ELR (cell line): ENCODE measurements at places on chromosomes 12 and 14.
A peak's percentile ranks its signal among the peaks of the same experiment; 100 is the strongest.

GRCh38 chr14:30419037-30419436 lies 139.9 kb upstream of the G2E3 start:
- no peak for DNase-seq

DNA sequence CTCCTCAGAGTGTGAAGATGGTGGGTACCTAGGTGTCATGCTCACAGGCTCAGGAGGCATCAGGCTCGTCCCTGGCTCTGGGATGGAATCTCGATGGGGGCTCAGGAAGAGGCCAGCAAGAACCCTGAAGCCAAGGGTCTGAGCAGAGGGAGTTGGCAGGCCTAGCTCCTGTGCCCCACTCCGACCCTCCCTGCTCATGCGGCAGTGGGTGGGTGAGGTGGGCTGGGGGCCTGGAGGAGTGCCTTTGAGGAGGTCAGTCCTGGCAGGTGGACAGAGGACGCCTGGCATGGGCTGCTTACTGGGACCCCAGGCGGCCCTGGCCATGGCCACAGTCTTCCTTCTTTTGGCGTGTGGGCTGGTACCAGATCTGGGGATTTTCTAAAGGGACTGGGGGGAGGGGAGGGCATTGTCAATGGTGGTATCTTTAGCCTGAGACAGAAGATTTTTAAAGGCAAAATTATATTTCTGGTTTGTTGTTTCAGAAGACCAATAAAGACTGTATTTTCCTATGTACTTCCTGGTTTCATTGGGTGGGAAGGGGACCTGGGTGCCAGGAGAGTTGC lies 16.0 kb downstream of the LRTM2 start:
- DNase-seq = no peak

- DNase-seq = no peak
Observed at GRCh38 chr14:97719931-97720330, 922.7 kb downstream of the VRK1 start.

- peak; percentile 89 for DNase-seq
Observed at GRCh38 chr12:124636138-124636978, 68.9 kb upstream of the NCOR2 start.

DNA sequence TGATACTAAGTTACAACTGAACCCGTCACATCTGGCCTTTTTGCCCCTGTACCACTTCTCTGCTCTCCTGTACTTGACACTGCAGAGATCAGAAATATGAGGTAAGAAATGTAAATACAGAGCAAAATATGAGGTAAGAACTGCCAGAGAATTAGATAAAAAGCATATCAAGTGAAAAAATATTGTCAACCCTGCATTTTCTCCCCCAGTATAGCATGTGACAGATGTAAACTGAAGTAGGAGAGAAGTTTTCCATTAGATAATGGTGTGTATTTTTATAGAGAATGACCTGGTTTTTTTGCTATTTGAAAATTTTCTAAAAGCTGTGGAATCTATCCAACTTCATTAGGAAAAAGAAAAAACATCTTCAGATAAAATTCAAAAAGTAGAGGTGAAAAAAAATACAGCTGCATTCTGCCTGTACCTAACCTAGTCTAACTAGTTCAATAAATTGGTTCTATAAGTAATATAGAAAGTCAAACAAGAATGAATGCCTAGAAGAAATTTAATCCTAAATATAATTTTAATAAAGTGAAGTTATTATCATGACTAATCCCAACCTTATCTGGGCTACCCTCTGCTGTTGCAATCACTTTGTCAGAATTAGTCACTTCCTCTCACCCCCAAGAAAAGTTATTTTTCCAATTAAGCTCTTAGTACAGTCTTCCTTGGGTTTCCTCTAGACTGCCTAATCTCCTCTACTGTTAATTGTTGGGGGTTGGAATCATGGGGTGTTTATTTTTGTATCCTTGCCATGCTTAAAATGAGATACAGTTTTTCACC lies 210.0 kb downstream of the RASSF9 start:
- DNase-seq = peak; percentile 85

DNA sequence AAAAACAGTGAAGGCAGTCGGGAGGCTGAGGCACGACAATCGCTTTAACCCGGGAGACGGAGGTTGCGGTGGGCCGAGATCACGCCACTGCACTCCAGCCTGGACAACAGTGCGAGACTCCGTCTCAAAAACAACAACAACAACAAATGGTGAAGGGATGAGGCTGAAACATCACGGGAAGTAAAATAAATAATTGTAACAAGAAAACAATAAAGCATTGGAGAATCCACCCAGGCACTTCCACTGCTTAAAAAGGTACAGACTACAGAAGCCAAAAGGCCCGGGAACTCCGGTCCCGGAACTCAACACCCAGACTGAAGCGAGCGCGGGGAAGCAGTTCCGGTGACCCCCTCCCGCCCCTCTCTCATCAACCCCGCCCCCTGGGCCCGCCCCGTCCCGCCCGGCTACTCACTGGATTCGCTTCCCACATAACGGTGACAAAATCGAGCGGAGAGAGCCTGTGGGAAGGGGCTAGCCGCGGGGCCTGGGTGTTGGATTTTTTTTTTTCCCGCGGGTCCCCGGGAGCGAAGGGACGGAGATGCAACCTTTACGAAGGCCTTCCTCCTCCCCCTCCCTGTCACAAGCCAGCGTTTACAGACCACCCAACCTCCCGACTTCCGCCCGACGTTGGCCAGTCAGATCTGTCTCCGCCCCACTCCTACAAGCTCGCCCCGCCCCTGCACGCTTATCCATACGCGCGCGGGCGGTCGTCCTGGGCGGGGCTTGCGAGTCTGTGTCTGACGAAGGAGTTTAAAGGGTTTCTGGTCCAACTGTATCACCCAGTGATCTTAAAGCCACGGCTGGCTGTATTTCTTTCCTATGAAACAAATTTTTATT lies at the start of gene PARP11:
TSS of gene PARP11 (minus strand) at position 600 of the 837 bp plus-strand sequence. CDS start at position 430, 170 bp downstream.
- DNase-seq = peak; percentile 97

- DNase-seq = no peak
Observed at GRCh38 chr12:114291389-114292060, 114.4 kb downstream of the TBX5 start.

- no peak for DNase-seq
Observed at GRCh38 chr12:88253371-88253978, 111.4 kb downstream of the TMTC3 start.

GRCh38 chr14:102565331-102565887 lies 27.0 kb upstream of the RCOR1 start:
- no peak for DNase-seq

GRCh38 chr14:59678352-59678751 lies 101.7 kb upstream of the CCDC175 start:
- no peak for DNase-seq

- peak; percentile 98 for DNase-seq
Observed at GRCh38 chr14:105026033-105026785, 5.3 kb upstream of the CDCA4 start.

- peak; percentile 10 for DNase-seq
Observed at GRCh38 chr12:70367258-70368141, 1.4 kb downstream of the KCNMB4 start.

DNA sequence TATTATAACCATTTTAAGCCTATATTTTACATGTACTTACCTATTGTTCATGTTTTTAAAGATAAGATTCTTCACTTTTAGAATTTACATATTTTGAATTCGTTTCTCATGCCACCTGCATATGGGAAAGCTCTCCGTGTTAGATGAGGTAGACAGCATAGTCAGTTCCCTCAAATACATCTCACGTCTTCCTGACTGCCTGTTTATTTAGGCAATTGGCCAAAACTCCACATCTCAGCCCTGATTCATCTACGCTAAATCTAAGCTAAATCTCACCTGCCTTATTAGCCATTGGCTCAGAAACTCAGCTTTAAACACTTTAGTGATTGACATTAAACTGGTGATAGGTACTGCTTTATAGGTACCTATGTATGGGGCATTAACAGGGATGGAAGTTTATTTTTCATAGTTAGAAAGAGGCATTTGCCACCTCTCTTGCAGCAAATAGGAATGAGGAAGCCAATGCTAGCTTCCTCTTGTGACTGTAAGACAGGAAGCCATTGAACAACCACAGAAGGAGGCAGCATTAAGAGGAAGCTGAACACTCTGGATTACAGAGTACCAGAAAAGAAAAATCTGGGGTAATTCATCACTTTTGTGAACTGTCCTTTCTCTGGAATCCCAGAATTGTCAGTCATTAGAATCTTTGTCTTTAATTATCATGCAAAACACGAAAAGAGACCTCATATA lies 111.9 kb downstream of the LRFN5 start:
- DNase-seq = no peak

GRCh38 chr12:124537525-124538193 lies 29.8 kb downstream of the NCOR2 start:
- DNase-seq = no peak

- DNase-seq = no peak
Observed at GRCh38 chr14:68820119-68820518, 27.3 kb upstream of the ZFP36L1 start.

DNA sequence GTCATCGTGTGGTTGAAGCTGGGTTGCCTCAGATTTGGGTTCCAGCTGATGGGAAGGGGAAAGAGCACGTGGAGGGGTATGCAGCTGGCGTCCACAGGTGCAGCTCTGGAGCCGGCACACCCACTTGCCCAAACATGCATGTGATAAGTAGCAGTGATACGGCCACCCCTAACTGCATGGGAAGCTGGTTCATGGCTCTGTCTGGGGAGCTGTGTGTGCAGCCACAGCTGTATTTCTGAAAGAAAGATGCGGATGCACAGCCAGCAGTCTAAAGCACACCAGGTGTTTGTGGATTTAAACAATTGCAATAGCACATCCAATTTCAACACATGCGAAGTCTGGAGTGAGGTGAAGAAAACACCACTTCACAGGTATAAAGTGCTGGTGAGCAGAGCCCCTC lies 181.4 kb downstream of the EFCAB11 start:
- no peak for DNase-seq

GRCh38 chr12:1350934-1351240 lies 243.5 kb downstream of the FBXL14 start:
- peak; percentile 49 for DNase-seq

DNA sequence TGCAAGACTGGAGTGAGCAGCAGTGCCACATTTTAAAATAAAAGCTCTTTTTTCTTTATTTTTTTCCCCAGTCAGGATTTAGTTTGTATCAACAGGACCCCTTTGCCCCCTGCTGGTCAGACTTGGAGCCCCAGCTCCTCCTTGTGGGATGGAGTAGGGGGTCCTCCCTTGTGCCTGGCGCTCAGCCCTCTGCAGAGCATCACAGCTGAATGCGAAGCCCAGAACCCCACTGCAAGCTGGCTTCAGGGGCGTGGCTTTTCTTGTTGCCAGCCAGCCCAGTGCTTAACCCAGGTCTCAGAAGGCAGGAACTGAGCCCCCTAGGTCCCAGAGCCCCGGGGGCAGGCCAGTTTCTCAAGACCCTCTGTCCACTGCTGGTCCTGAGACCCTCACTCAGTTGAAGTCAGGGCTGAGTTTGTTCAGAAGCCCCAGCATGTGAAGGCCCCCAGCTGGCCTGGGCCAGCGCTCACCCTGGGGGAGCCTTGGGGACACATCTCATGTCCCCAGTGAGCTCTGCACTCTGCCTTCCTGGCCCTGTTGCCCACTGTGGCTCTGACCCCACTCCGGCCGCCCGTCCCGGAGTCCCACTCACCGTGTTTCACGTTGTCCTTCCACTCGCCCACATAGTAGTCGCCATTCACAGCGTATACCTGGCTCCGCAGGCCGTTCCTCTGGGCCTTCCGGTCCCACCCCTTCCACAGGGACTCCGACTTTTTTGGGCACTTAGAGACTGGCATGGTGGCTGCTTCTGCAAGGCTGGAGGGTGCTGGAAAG lies 519 bp downstream of the MORN3 start:
- peak; percentile 66 for DNase-seq

- no peak for DNase-seq
Observed at GRCh38 chr14:101817501-101818001, 56.0 kb downstream of the PPP2R5C start.

- no peak for DNase-seq
Observed at GRCh38 chr14:68865542-68865941, 72.7 kb upstream of the ZFP36L1 start.

- peak; percentile 68 for DNase-seq
Observed at GRCh38 chr12:53500142-53500775, 824 bp upstream of the TARBP2 start.

DNA sequence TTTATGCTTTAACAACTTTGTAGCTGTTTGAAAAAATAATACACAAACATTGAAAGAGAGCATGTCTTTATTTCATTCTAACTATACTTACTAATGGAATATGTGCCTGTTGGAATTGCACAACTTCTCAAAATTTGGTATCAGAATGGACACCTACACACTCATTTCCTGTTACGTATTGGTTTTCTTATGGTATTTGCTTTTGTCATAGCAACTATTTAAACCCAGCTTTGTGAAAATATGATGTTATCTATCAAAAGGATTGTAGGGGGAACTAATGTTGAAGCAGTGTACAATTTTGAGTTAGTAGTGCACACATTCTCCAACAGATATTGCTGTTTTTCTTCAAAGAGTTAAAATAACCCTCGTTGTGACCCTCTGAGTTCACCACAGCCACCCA lies 52.6 kb downstream of the RBMS2 start:
- peak; percentile 65 for DNase-seq

DNA sequence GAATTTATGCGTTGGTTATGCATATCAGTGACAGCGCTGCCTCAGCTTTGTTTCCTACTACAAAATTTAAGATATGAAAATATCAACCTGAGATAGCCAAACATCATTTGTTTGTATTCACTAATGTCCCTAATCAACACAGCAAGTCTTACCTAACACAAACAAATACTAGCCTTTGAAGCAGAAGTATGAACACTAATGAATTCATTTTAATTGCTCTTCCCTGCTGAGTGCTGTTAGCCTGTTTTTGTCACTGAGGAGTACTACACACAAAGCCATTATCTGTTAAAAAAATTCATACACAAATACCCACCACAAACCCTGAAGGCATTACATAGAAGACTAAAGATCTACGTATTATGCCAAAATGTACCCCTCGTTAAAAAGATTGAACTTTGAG lies 150.8 kb downstream of the HELB start:
- no peak for DNase-seq

GRCh38 chr14:30402846-30403245 lies 156.1 kb upstream of the G2E3 start:
- no peak for DNase-seq

DNA sequence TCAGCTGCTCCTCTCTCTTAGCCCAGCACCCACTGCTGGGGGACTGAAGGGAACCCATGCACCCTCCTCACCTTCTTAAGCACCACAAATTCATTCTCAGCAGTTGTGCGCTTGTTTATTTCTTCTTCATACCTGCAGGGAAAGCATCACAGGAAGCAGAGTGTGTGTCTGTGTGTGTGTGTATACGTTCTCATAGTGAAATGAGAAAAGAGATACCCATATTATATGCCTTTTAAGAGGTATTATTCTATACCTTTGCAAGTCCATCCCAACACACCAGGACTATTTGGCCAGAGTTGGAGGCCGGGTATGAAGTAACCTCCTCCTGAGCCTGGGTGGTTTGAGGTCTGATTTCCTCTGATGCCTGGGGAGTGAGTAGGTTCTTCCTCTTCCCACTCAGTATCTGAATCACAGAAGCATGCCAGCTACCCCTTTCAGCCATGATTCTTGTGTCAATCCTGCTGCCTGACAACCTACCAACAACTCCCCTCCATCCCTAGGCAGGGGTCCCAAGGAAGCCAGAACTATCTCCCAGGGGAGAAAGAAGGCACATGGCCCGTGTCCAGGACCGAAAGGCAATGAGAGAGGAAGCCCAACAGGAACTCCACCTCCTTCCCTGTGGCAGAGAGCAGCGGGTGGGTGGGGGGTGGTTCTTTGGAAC lies 3.0 kb downstream of the KRT73 start:
- peak; percentile 10 for DNase-seq

GRCh38 chr14:53412819-53413675 lies 259.9 kb upstream of the DDHD1 start:
- DNase-seq = peak; percentile 40

GRCh38 chr12:8564656-8565055 lies 24.0 kb upstream of the CLEC4E start:
- no peak for DNase-seq

GRCh38 chr12:67413577-67413976 lies 144.4 kb downstream of the CAND1 start:
- DNase-seq = peak; percentile 27

GRCh38 chr12:92133171-92133570 lies 12.5 kb downstream of the BTG1 start:
- DNase-seq = no peak
